Activated naive CD4-positive, alpha-beta T cell treated with anti-CD3 and anti-CD28 coated beads for 36 hours (primary cell): ENCODE measurements at places on chromosomes 16 and 17. TPM values are rescaled to one million over a fixed set of nuclear protein-coding genes. Genes with fewer than 3 reads are reported as not detected.

The LRRC75A gene
- 0.79 TPM for total RNA-seq

The CTRB2 gene
- not detected for total RNA-seq

The SLC47A1 gene
- 0.33 TPM for total RNA-seq

The B4GALNT2 gene
- total RNA-seq = 0.02 TPM

The TNFAIP1 gene
- total RNA-seq = 18.7 TPM

GRCh38 chr17:16915752-16916556 lies 56.0 kb downstream of the TNFRSF13B start:
- H3K4me3 ChIP-seq = no peak overlapping the region
- DNase-seq = peak; percentile 64
- H3K4me1 ChIP-seq = peaks cover 17% of the 10 kb centered on the region
- no peaks in the 10 kb centered on the region for H3K36me3 ChIP-seq

DNA sequence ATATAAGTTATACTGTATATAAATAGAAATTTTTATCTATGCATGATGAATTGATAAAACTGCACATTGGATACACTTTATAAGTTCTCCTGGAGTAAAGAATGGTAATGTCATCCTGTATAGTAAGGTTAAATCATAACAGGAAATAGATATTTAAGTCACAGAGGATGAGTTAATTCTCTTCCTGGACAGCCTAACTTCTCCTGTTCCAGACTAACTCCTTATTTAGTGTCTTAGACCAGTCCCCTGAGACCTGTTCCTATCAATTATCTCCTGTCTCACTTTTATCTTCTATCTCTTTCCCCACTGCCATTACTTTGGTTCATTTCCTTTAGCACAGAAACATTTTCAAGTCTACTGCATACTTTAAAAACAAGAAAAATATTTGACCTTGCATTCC lies 46.5 kb downstream of the SSH2 start:
- no peak overlapping the region for H3K4me3 ChIP-seq
- H3K36me3 ChIP-seq = peaks cover 3% of the 10 kb centered on the region
- H3K4me1 ChIP-seq = peaks cover 17% of the 10 kb centered on the region
- H3K27me3 ChIP-seq = no peaks in the 10 kb centered on the region
- no peak overlapping the region for H3K27ac ChIP-seq

DNA sequence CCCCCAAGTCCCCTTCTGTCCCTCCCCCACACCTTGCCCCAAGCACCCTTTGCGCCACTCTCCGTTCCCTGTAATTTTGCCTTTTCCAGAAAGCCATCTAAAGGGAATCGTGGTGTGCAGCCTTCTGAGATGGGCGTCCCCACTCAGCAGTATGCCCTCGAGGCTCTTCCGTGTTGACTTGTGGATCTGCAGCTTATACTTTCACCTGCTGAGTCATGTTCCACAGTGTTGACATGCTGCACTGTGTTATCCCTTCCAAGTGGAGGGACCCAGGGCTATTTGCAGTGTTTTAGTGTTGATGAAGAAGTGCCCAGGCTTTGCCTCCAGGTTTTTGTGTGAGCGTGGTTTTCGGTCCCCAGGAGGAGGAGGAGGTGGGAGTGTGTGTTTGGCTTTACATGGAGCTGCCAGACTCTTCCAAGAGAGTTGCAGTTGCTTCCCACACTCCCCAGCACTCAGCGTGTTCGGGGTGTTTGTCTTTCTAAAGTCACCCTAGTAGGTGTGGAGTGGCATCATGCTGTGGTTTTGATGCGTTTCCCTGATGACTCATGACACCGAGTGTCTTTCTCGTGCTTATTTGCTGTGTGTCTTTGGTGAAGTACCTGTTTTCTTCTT lies 32.1 kb upstream of the JPT2 start:
- H3K36me3 ChIP-seq = peaks cover 21% of the 10 kb centered on the region
- H3K27ac ChIP-seq = peak overlapping the region; percentile 48
- peaks cover 28% of the 10 kb centered on the region for H3K4me1 ChIP-seq
- peak; percentile 59 for DNase-seq
- no peaks in the 10 kb centered on the region for H3K27me3 ChIP-seq
- no peak overlapping the region for H3K4me3 ChIP-seq

DNA sequence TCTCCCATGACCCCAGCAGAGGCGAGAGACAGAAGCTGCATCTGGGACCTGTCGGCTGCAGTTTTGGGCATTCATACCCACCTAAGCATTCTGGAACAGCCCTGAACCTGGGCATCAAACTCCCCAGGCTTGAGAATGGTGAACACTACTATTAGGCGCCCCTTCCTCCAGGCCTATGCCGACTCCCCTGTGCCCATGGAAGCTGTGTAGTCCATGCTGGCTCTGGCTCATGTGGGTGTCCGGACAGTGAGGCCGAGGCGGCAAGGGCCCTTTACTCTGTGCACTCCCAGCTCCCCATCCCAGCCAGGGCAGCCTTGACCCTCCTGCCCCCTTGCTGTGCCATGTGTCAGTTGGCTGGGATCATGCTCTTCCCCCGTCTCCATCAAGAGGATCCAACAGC lies 89.0 kb upstream of the TOB1 start:
- no peak overlapping the region for H3K27ac ChIP-seq
- no peaks in the 10 kb centered on the region for H3K27me3 ChIP-seq
- H3K4me1 ChIP-seq = peaks cover 9% of the 10 kb centered on the region
- H3K36me3 ChIP-seq = no peaks in the 10 kb centered on the region
- H3K4me3 ChIP-seq = no peak overlapping the region

- no peak overlapping the region for H3K4me3 ChIP-seq
- H3K36me3 ChIP-seq = peaks cover 7% of the 10 kb centered on the region
- H3K27me3 ChIP-seq = no peaks in the 10 kb centered on the region
- no peak overlapping the region for H3K27ac ChIP-seq
Observed at GRCh38 chr17:57305908-57306504, 49.7 kb downstream of the MSI2 start.

- H3K4me1 ChIP-seq = peaks cover 34% of the 10 kb centered on the region
- no peaks in the 10 kb centered on the region for H3K27me3 ChIP-seq
- peaks cover 2% of the 10 kb centered on the region for H3K36me3 ChIP-seq
- peak within 1 kb of the TSS; percentile 95 for H3K4me3 ChIP-seq
- H3K27ac ChIP-seq = peak within 1 kb of the TSS; percentile 90
Observed at GRCh38 chr17:28335201-28335958, at the start of the genes IFT20 and TNFAIP1. IFT20 (minus strand) TSS chr17:28335472; CDS start chr17:28331985, 3,487 bp downstream. TNFAIP1 (plus strand) TSS chr17:28335761; CDS start chr17:28339522, 3,761 bp downstream.

DNA sequence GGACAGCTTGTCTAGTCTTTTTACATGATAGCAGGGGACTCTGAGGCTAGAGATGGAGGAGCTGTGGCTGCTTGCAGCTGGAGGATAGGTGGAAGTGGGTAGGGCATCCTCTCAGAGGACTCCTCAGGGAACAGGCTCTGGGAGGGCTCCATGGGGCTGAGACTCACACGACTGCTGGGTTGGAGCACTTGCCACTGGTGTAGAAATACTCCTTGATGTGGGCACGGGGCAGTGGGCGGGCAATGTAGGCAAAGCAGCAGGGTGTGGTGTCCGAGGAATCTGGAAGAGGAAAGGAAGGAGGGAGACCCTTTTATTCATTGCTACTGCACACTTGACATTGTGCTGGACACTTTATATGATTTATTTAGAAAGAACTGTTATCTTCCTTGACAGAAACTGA lies 1.8 kb downstream of the CCL5 start:
- H3K27ac ChIP-seq = no peak overlapping the region
- H3K27me3 ChIP-seq = no peaks in the 10 kb centered on the region
- peaks cover 17% of the 10 kb centered on the region for H3K4me1 ChIP-seq
- no peak overlapping the region for H3K4me3 ChIP-seq
- no peaks in the 10 kb centered on the region for H3K36me3 ChIP-seq
- DNase-seq = no peak

- no peaks in the 10 kb centered on the region for H3K4me1 ChIP-seq
- peaks cover 69% of the 10 kb centered on the region for H3K36me3 ChIP-seq
- H3K27me3 ChIP-seq = no peaks in the 10 kb centered on the region
- peak; percentile 37 for DNase-seq
- H3K27ac ChIP-seq = no peak overlapping the region
Observed at GRCh38 chr16:70267516-70267915, 15.8 kb upstream of the EXOSC6 start.

DNA sequence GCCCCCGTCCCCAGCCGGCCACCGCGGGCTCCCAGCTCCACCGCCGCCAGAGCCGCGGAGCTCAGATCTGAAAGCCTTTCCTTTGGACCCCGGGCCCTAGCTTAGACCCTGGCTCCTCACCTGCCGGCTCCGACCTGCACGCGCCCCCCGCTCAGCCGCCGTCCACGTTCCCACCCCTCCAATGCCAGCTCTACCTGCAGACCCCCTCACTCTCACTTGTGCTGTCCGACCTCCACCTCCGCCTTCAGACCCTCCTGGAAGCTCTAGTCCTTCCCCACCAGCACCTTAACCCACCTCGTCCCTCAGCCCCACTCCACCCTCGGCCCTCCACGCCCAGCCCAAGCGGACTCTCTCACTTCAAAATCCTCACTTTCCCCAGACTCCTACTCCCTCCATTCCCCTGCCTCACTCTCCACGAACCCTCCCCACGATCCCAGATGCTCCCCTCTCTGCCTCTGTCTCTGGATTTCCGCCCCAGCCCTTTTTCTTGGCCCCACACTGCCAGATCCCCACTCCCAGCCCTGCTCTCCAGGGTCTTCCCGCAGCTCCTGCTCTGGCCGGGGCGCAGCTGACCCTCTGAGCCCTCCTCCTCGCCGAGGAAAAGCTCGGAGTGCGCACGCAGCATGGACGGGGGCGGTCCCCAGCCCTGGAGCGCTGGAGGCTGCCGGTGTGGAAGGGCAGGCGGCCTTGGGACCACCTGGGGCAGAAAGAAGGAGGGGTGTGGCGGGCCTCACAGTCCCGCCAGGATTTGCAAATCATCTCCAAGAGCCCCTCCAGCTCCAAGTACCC lies at the start of gene TMEM114:
Gene TMEM114 (minus strand): TSS at position 612 of the 789 bp plus-strand sequence. CDS start 673 bp downstream, outside the sequence.
- H3K36me3 ChIP-seq = no peaks in the 10 kb centered on the region
- no peak within 1 kb of the TSS for H3K4me3 ChIP-seq
- H3K4me1 ChIP-seq = peaks cover 6% of the 10 kb centered on the region
- no peak for DNase-seq

- H3K36me3 ChIP-seq = no peaks in the 10 kb centered on the region
- no peak overlapping the region for H3K4me3 ChIP-seq
- H3K27me3 ChIP-seq = peaks cover 6% of the 10 kb centered on the region
- DNase-seq = no peak
Observed at GRCh38 chr16:55597928-55598327, 31.4 kb downstream of the CAPNS2 start.

DNA sequence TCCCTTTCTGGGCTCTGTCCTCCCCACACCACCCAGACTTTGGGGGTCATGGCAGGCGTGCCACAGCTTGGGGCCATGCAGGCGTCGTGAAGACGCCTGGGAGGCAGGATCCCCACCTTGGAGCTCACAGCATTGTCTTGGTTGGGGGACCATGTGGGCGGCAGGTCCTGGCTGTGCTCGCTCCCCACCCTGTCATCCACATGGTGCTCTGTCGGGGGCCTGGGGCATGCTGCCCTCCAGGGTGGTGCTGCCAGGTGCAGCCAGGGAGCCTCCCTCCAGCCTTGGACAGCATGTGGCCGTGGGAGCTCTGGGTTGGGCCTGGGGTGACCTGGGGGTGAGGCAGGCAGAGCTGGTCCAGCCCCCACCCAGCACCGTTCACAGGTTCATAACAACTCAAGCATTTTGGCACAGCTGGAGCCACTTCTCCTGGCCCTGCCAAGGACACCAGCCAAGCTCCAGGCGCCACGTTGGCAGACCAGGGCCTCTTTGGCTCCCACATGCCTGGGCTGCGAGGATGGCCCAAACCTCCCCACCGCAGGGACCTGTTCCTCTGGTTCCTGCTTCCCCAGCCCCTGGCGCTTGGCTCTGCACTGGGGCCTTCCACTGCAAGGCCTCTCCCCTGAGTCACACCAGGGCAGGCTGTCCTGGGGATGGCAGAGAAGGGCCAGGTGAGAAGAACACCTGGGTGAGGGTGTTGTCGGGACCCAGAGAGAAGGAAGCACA lies 15.1 kb upstream of the ATP6V0C start:
- peaks cover 2% of the 10 kb centered on the region for H3K4me1 ChIP-seq
- H3K36me3 ChIP-seq = peaks cover 4% of the 10 kb centered on the region
- H3K27me3 ChIP-seq = no peaks in the 10 kb centered on the region
- no peak for DNase-seq
- H3K27ac ChIP-seq = no peak overlapping the region
- H3K4me3 ChIP-seq = no peak overlapping the region

DNA sequence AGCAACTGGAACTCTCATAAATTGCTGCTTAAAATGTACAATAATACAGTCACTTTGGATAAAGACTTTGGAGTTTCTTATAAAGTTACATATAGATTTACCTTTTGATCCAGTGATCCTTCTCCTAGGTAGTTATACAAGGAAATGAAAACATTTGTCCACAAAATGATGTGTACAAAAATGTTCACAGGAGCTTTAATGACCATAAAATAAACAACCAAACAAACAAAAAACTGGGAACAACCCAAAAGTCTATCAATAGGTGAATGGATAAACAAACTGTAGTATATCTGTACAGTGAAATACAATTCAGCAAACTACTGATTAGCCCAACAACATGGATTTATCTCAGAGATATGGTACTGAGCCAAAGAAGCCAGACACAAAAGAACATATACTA lies 37.6 kb downstream of the TTLL6 start:
- no peak overlapping the region for H3K4me3 ChIP-seq
- no peaks in the 10 kb centered on the region for H3K36me3 ChIP-seq
- DNase-seq = no peak
- H3K27me3 ChIP-seq = peaks cover 3% of the 10 kb centered on the region
- no peaks in the 10 kb centered on the region for H3K4me1 ChIP-seq
- no peak overlapping the region for H3K27ac ChIP-seq

- peaks cover 32% of the 10 kb centered on the region for H3K36me3 ChIP-seq
- no peak overlapping the region for H3K4me3 ChIP-seq
- no peaks in the 10 kb centered on the region for H3K27me3 ChIP-seq
- H3K4me1 ChIP-seq = no peaks in the 10 kb centered on the region
- H3K27ac ChIP-seq = no peak overlapping the region
Observed at GRCh38 chr16:47310792-47311211, 150.1 kb downstream of the ITFG1 start.

GRCh38 chr16:49440156-49441065 lies 66.8 kb downstream of the C16orf78 start:
- no peaks in the 10 kb centered on the region for H3K27me3 ChIP-seq
- no peak overlapping the region for H3K4me3 ChIP-seq
- no peak for DNase-seq
- H3K27ac ChIP-seq = no peak overlapping the region
- no peaks in the 10 kb centered on the region for H3K36me3 ChIP-seq
- peaks cover 22% of the 10 kb centered on the region for H3K4me1 ChIP-seq

- H3K27me3 ChIP-seq = peaks cover 8% of the 10 kb centered on the region
- H3K4me3 ChIP-seq = no peak overlapping the region
- peaks cover 14% of the 10 kb centered on the region for H3K4me1 ChIP-seq
- DNase-seq = no peak
Observed at GRCh38 chr17:58920773-58921172, 165.1 kb downstream of the PPM1E start.

DNA sequence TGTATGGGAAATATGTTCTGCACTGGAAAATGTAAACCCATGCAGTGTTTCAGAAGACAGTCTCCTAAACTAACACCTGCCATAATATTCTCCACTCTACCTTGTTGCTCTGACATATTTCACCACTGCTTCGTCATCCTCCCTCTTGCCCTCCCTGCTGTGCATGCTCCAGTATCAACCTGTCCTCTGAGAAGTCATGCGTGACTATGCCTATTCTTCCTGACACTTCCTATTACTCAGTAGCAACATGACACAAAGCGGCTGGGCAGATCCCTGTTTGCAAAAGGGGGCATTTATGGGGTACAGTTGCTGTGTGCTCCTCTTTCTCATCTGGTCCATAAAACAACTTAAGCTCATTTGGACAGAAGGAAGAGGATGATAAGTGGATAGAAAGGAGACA lies 805.6 kb upstream of the EEF2KMT start:
- H3K27ac ChIP-seq = no peak overlapping the region
- no peak overlapping the region for H3K4me3 ChIP-seq
- no peak for DNase-seq
